ENCODE measurements at places on chromosomes 2 and 18.

DNA sequence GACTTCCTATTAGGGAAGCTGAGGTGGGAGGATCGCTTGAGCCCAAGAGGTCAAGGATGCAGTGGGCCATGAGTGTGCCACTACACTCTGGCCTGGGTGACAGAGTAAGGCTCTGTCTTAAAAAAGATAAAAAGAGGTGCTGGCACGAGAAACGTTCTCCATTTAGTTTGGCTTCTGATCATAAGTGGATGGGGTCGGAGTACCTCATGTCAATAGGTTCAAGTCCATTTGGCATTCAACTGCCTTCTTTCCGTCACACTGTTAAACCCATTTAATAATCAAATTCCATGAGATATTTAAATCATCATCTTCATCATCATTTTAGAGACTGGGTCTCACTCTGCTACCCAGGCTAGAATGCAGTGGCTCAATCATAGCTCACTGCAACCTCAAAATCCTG, 9.2 kb downstream of the COX7A2L start:
- no peak for DNase-seq

GRCh38 chr2:114542695-114543094, 100.3 kb downstream of the DPP10 start:
- DNase-seq = no peak

DNA sequence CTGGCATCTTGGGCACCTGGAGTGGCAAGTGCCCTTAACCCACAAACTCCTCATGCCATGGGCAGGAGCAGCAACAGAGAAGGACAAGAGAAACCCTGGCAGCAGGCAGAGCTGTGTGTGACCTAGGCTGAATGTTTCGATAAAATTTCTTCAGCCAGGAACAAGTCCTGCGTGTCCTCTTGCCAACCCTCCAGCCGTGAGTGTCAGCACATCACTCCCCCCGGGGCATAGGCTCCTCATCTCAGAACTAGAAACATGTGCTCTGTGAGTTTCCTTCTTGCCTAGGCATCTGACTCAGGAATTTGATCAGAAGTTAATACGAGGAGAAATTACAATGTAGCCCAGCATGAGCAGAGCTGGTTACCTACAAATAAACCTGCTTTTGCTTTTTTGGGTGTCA, 2.2 kb downstream of the ABCG8 start:
- DNase-seq = no peak

DNA sequence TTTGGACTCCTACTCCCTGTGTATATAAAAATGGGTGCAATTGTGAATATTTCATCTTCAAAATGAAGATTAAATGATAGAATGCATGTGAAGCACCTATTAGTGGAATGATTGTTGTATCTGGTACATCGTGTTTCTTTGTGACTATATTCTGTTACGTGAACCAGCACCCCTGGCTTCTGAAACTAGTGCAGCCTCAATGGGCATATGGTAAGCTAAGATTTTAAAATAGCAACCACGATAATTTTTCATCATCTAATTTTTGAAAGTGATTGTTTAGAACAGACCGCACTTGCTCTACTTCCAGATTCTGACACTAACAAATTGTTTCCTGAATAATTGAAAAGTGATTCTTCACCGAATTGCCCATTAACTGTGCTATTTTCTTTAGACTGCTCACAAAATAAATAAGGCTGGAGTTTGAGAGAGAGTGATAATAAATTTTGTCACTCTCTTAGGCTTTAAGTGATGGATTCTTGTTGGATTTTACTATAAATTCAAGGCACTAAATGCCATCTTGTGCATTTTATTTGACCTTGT, 806.1 kb upstream of the LRATD1 start:
- no peak for DNase-seq

DNA sequence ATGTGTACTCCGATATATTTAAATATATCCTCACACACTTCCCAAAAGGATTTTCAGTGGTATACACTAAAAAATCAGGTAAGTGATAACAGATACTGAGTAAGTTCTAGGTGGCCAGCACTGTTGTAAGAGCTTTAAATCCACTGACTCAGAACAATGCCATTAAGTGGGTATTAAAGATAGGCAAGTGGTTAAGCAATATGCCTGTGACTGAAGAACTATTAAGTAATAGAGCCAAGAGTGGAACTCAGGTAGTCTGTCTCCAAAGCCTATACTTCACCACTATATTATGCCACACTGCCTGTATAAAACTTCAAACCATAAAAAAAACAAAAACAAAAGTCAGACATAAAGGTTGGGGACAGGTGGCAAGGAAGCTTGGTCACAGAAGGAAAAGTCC, 37.2 kb downstream of the THUMPD2 start:
- no peak for DNase-seq

DNA sequence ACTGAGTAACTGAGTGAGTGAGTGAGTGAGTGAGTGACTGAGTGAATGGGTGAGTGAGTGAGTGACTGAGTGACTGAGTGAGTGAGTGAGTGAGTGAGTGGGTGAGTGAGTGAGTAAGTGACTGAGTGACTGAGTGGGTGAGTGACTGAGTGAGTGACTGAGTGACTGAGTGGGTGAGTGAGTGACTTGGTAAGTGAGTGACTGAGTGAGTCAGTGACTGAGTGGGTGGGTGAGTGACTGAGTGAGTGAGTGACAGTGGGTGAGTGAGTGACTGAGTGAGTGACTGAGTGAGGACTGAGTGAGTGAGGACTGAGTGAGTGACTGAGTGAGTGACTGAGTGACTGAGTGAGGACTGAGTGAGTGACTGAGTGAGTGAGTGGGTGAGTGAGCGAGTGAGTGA, 13.9 kb downstream of the MAL start:
- no peak for DNase-seq

DNA sequence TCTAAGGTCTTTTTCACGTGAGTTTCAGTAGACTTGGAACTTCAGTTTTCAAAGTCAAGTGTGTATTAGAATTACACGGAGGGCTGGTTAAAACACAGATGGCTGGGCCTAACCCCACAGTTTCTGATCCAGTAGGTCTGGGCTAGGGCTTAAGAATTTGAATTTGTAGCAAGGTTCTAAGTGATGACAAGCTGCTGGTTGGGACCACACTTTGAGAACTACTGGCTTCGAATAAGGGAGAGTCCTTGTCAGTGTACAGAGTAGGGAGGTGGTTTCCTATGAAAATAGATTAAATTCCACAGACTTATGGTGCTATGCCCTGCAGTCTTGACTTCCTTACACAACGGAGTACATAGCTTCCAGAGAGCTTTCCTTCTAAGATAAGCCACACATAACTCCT, 4.5 kb downstream of the RHOB start:
- no peak for DNase-seq

GRCh38 chr2:217785544-217786045, 217.2 kb downstream of the TNS1 start:
- peak; percentile 19 for DNase-seq

All from DMS153 (cell line).